ENCODE measurements at places on chromosomes 12 and 14. TPM values are rescaled to one million over a fixed set of nuclear protein-coding genes. Genes with fewer than 3 reads are reported as not detected.

CLEC7A gene
- not detected for total RNA-seq

GRIN2B gene
- 4.8 TPM for total RNA-seq

KCNH5 gene
- not detected for total RNA-seq

TSHR gene
- total RNA-seq = not detected

RPGRIP1 gene
- 0.54 TPM for total RNA-seq

OLR1 gene
- 2.3 TPM for total RNA-seq

CLEC1A gene
- total RNA-seq = not detected

STAC3 gene
- 0.16 TPM for total RNA-seq

ANKRD33 gene
- not detected for total RNA-seq

HOXC13 gene
- 9.0 TPM for total RNA-seq

C3AR1 gene
- not detected for total RNA-seq

SERPINA9 gene
- 0.13 TPM for total RNA-seq

TAS2R19 gene
- not detected for total RNA-seq

GPR84 gene
- not detected for total RNA-seq

All from A549 treated with DMSO at 1 μM for 4 hours (cell line).